ENCODE measurements at places on chromosomes 7 and 10.

DNA sequence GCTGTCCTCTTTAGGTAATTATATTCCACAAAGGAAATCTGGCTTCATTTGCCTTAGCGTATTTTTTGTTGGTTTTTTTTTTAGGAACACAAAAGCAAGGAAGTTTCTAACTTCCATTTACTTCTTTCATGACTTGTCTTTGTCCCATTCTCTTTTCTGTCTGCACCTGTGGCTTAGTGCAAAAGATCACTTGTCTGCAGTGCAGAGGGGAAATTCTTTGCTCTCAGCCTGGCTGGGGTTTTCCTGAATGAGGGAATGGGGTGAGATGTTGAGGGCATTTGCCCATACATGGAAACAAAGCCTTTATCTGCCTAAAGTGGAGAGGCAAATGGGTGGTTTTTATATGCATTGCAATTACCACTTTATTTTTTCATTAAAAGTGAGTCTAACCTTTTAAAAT lies 361.1 kb upstream of the IGFBP3 start:
- no peak for DNase-seq

DNA sequence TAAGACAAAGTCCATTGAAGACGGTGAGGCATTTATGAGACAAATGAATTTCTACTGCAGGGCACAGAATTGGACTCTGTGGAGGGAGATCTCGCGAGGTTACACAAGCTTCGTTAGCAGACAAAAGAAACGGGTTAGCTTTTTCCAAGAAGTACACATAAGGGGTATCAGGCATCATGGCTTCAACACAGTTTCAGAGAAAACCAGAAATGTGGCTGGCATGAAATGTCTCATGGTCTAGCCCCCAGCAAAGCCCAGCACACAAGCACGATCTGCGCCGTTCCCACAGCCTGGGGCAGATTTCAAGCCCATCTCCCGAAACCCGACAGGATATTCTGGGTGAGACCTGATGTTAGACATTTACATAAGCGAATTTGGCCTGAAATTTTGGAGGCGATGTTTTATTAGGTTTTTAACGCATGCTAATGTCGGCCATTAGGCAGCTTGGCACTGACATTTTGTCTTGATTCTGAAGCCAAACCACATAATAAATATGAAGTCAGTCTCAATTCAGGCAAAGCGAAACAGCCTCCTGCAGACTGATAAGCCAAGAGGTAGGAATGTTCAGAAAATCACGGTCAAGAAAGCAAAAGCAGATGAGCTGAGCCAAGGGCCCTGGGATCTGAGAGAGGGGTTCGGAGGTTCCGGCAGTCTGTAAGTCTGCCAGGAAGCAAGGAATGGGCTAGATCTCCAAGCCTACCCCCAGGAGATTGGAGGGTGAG lies 240.5 kb downstream of the PRPF18 start:
- DNase-seq = no peak

- no peak for DNase-seq
These were observed 57.5 kb upstream of the CHCHD3 start for GRCh38 chr7:133139350-133139749.

DNA sequence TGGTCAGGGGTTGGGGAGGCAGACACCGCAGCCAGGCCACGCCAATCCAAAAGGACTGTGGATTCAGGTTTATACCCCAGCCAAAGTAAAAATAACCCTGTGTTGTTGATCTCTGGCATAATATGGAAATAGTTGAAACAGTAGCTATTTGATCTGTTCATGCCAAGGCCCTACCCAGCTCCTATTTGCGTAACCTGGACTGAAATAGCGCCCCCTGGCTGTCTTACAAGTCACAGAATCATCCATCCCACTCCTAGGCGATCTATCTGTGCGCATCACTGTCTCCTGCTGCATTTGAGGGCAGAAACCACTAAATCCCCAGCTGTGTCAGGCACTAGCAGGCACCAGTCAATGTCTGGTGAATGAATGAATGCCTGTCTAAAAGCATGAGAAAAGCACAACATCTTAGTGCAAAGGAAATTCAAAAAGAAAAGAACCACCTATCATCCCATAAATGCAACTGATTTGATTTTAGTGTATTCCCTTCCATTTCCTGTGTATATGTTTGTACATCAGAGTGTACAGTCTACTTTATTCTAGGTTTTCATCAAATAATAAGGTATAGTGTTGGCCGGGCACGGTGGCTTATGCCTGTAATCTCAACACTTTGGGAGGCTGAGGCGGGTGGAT lies 160.0 kb downstream of the SLIT1 start:
- peak; percentile 18 for DNase-seq

DNA sequence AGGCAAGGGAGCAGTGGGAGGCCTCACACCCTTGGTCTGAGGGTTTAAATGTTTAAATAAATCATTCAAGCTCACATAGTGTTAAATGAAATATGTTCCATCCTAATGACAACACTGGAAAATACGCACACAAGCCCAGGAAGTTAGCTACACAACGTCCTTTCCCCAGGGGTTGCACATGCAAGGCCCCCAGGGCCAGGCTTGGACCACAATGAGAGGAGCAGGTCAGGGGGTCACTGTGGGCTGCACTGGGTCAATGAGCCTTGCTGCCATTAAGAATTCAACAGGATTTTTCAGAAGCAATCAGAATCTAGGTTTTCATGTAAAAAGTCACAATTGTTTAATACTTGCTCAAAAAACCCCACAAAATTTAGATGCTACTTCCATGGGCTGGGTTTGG lies 64.9 kb upstream of the ADCY1 start:
- no peak for DNase-seq

DNA sequence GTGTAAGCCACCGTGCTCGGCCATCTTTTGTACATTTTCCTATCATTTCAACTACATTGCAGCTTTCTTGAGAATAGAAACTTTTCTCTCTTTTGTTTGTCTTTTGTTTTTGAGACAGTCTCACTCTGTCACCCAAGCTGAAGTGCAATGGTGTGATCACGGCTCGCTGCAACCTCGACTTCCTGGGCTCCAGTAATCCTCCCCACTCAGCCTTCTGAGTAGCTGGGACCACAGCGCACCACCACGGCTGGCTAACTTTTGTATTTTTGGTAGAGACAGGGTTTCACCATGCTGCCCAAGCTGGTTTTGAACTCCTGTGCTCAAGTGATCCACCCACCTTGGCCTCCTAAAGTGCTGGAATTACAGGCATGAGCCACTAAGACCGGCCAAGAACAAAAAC lies 31.3 kb upstream of the DAGLB start:
- no peak for DNase-seq

GRCh38 chr10:28763471-28764170 lies 86.3 kb downstream of the BAMBI start:
- DNase-seq = no peak

GRCh38 chr7:82209179-82209747 lies 234.3 kb downstream of the CACNA2D1 start:
- DNase-seq = no peak

GRCh38 chr7:30476459-30477145 lies 2.0 kb downstream of the NOD1 start:
- DNase-seq = peak; percentile 78

DNA sequence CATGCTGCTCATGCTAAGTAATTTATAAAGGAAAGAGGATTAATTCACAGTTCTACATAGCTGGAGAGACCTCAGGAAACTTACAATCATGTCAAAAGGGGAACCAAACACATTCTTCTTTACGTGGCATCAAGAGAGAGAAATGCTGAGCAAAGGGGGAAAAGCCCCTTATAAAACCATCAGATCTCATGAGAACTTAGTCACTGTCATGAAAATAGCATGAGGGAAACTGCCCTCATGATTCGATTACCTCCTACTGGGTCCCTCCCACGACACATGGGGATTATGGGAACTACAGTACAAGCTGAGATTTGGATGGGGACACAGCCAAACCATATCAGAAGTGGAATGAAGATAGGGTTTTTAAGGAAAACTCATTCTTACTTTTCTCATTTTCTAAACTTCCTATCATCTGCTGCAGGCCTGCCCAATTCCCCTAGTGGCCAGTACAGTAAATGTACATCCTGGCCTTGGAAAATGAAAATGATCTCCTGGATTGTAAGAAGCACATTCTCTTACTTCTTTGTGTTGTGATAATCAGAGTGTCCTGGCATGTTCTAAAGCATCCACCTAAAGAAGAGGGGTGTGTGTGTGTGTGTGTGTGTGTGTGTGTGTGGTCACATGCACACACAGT lies 421.5 kb downstream of the LRMDA start:
- DNase-seq = peak; percentile 33

- DNase-seq = no peak
These were observed 49.1 kb downstream of the MTURN start for GRCh38 chr7:30183749-30184369.

DNA sequence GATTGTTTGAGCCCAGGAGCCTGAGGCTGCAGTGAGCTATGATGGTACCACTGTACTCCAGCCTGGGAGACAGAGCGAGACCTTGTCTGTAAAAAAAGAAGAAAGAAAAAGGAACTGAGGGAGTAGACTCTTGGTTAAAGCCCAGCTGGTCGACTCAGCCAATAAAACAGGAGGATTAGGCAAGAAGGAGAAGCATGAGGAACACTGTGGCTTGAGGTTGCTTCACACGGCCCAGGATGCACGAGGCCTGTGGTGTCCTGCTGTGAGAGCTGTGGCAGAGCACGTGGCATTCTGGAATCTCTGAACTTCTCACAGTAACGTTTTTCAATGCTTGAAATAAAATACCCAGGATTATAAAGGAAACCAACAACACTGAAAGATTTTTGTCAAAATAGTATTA lies 93.3 kb downstream of the CUL2 start:
- DNase-seq = peak; percentile 91

GRCh38 chr7:82036146-82036886 lies 266.5 kb upstream of the HGF start:
- no peak for DNase-seq

DNA sequence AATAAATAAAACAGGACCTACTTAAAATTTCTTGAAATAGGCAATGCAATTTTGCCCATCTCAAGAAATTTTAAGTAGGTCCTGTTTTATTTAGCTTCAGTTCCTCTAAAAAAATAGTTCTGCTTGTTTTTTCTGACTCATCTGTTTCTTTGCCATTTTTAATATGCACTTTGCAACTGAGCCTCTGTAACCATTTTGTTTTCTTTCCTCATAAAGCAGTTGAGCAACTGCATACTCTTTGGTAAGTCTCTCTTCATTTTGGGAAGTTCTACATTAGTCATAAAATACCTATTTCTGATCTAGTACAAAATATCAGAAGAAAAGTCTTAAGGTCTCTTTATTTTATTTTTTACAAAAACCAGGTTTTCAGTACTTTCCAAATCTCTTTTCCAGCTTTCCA lies 18.0 kb downstream of the TAS2R40 start:
- peak; percentile 95 for DNase-seq

Data from inflammatory macrophage treated with lipopolysaccharide for 1 hour (primary cell).